ENCODE measurements at places on chromosomes 3 and 15.

GRCh38 chr3:25973122-25973521, 183.2 kb downstream of the OXSM start:
- H3K27me3 ChIP-seq = no peaks in the 10 kb centered on the region
- no peak overlapping the region for H3K4me3 ChIP-seq
- no peak overlapping the region for H3K27ac ChIP-seq
- no peak for DNase-seq

GRCh38 chr15:40538976-40539375, 25.9 kb downstream of the CCDC32 start:
- no peaks in the 10 kb centered on the region for H3K36me3 ChIP-seq
- H3K27me3 ChIP-seq = no peaks in the 10 kb centered on the region
- no peak for DNase-seq
- no peak overlapping the region for H3K27ac ChIP-seq
- H3K4me1 ChIP-seq = no peaks in the 10 kb centered on the region
- H3K4me3 ChIP-seq = no peak overlapping the region

GRCh38 chr3:32285891-32286290, 47.4 kb downstream of the CMTM8 start:
- H3K27me3 ChIP-seq = no peaks in the 10 kb centered on the region
- H3K36me3 ChIP-seq = no peaks in the 10 kb centered on the region
- H3K27ac ChIP-seq = no peak overlapping the region
- H3K4me3 ChIP-seq = no peak overlapping the region
- peaks cover 2% of the 10 kb centered on the region for H3K4me1 ChIP-seq
- no peak for DNase-seq

DNA sequence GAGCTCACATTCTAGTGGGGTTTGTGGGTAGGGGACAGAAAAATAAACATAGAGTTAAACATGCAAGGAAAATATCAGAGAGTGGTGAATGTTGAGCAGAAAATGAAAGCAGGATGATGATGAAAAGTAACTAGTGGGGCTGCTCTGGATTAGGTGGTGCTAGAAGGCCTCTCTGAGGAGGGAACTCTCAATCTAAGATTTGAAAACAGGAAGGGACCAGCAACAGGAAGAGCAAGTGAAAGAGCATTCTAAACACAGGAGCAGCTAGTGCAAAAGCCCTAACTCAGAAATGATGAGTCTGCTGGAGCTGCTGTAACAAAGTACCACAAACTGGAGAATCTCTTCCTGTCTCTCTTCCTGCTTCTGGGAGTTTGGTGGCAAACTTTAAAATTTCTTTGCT, 468.6 kb upstream of the AGTR1 start:
- H3K4me3 ChIP-seq = no peak overlapping the region
- H3K27me3 ChIP-seq = no peaks in the 10 kb centered on the region
- H3K4me1 ChIP-seq = no peaks in the 10 kb centered on the region

DNA sequence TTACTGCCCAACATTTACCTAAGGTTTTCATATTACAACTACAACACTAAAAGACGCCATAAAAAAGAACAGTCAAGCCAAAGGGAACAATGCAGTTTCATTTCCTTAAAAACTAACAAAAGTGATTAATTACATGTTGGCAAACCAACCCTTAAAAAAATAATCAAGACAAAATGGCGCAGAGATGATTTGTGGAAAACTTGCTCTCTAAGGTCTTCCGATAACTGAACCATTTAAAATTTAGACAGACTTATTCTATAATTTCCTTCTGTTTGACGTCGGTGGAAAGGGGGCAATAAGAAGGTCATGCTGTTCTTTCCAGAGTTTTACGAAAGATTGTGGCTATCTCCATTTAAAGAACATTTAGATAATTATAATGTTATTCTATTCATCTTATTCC, 87.6 kb downstream of the RYK start:
- H3K27ac ChIP-seq = no peak overlapping the region
- peaks cover 15% of the 10 kb centered on the region for H3K36me3 ChIP-seq
- H3K27me3 ChIP-seq = no peaks in the 10 kb centered on the region
